NCI-H1092 (cell line): ENCODE measurements at places on chromosomes 2 and 18.

- DNase-seq = peak; percentile 62
Measured at GRCh38 chr18:12092398-12093229, 1.0 kb upstream of the ANKRD62 start.

DNA sequence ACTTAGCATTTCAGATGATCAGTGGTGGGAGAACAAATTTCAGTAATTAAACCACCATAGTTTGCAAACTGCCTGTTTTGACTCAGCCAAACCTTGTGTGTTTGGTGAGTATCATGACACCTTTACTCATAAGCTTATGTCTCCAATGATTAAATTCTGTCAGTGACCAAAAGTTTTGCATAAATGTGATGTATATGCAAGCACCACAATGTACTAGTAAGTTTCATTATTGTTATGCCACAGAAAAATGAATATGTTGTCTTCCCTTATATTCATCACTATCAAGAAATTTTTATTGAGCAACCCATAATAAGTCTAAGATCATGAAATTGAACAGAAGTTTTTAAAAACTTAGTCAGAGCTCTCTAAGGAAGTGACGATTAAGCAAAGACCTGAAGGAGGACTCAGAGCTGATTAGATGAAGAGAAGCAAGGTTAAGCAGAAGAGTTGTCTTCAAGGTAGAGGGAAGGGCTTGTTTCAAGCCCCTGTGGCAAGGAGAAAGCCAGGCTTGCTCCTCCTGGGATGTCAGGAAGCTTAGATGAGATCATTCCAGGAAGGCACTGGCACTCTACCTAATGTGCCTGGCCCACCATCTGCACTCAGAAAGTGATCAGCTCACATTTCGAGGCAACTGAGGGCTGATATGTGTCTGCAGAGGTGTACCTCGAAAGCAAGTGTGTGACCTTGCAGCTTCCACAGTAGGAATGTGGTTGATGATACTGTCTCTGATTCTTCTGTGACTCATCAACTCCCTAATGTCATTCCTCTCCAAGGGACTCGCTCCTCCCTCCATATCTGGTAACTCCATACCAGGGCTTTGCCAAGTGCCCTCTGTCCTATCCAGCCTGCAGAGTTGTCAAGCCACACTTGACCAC, 54.7 kb downstream of the KCTD18 start:
- no peak for DNase-seq

DNA sequence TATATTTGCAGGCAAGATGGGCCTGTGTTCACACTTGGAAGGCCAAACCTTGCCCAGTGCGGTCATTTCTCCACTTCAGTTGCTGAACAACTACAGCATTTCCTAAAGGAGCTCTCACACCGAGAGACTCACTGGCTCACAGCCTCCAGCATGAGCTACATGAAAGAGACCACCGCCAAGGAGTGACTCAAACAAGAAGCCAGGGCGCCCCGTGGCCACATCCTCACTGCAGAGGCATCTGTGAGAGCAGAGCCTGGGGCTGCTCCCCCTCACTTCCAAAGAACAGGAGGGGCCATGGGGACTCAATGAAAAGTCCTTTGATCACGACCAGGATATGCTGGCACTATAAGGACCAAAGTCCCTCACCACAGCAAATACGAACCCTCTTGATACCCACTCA, 50.0 kb downstream of the TMEM163 start:
- DNase-seq = no peak

- no peak for DNase-seq
Measured at GRCh38 chr2:58378152-58378551, 137.0 kb upstream of the FANCL start.

DNA sequence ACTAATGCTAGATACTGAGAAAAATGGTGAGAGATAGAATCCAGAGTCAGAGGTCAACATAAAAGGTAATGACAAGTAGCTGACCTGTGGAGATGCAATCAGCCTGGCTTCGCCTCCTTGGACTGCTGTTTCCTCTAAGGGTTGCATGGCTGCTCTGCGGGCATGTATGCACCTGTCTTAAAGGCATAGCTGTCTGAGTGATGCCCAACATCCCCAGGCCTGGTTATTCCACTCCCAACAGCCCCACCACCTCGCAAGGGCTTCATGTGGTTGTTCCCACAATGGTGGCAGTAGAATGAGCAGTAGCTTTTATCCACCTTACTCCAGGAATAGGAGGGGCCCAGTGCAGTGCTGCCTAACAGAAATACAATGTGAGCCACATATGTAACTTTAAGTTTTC, 69.7 kb upstream of the ALK start:
- no peak for DNase-seq

GRCh38 chr2:74772046-74772445, 61.9 kb upstream of the HK2 start:
- DNase-seq = no peak

- DNase-seq = no peak
Measured at GRCh38 chr18:21433436-21433835, 167.1 kb downstream of the ESCO1 start.

- no peak for DNase-seq
Measured at GRCh38 chr2:12416600-12416999, 300.1 kb upstream of the TRIB2 start.

DNA sequence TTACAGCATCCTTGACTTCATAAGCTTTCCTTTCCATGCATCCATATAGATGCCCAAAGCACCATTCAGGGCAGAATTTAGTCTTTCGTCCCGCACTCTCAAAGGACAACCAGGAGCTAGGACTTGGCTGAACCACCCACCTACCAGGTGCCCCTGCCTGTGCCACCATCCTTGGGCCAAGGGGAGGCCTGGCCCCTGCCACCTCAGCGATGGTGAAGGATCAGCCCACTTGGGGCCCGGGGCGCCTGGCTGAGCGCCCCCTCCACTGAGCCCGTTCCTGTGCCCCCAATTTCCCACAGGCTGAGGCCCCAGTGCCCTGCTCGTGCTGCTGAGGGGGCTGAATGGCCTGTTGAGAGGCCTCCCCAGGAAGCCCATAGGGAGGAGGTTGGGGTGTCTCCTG, 33.3 kb upstream of the ALPP start:
- no peak for DNase-seq

DNA sequence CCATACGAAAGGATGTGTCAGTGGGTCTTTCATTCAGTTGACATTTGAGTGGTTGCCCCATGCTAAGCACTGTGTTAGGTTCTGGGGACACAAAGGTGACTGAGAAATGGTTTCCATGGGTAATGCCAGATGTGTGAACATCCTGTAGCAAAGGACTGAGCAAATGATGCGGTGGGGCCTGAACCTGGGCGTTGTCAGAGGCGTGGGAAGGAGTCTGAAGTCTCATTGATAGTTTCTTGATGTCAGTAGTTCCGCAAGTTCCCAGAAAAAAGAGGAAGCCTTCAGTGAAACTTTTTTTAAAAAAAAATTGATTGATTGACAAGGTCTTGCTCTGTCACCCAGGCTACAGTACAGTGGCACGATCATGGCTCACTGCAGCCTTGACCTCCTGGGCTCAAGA, 56.9 kb downstream of the LIMS1 start:
- no peak for DNase-seq

DNA sequence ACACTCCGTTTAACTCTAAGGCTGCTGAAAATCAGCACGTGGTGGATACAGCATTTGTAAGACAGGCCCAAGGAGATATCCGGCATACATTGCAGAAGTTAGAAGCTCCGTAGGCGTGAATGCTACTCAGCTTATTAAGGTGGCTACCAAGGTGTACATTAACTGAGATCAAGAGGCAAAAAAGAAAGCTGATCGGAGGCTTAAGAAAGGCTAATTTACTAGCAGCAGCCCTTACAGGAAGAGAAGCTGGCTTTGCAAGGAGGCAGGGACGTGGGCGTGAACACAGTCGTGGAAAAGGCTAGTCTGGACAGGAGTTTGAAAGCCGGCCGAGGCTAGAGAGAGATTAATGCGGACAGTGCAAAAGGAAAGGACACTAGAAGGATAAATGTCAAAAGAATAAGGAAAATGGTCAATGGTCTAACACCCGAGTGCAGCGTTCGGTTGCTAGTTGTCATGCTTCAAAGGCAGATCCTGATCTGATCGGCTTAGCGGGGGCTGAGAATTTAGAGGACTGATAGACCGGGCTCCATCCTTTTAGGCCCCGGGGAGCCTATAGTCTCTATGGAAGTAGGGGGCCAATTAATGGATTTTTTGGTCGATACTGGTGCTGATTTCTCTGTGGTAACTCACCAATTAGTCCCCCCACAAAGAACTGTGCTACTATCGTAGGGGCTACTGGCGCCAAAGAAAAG, 45.6 kb upstream of the SELENOI start:
- no peak for DNase-seq

DNA sequence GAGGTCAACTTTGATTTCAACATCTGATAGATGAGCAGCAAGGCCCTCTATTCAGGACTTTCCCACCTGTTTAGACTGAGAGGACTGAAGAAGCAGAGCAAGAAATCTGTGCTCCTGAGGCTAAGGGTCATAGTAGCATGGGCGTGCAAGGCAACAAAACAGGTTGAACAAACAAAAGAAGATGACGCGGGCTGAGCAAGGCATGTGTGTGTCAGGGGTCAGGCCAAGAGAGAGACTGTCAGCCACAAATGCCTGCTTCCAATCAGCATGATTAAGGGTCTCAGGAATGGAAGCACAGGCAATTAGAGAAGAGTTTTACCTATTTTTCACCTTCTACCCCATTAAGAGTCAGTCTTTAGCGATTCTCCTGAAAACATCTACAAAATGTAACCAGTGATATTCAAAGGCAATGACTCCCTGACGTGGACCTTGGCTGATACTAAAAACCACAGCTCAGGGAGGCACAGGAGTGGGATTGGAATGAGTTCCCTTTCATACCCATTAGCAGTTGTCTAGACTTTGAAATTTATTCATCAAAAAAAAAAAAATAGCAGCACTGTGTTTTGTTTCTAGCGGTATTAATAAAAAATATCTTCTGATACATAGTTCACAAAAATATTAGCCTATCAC, 81.9 kb downstream of the DYNAP start:
- DNase-seq = no peak

- DNase-seq = no peak
Measured at GRCh38 chr2:85134255-85134895, 1.2 kb downstream of the TCF7L1 start.

DNA sequence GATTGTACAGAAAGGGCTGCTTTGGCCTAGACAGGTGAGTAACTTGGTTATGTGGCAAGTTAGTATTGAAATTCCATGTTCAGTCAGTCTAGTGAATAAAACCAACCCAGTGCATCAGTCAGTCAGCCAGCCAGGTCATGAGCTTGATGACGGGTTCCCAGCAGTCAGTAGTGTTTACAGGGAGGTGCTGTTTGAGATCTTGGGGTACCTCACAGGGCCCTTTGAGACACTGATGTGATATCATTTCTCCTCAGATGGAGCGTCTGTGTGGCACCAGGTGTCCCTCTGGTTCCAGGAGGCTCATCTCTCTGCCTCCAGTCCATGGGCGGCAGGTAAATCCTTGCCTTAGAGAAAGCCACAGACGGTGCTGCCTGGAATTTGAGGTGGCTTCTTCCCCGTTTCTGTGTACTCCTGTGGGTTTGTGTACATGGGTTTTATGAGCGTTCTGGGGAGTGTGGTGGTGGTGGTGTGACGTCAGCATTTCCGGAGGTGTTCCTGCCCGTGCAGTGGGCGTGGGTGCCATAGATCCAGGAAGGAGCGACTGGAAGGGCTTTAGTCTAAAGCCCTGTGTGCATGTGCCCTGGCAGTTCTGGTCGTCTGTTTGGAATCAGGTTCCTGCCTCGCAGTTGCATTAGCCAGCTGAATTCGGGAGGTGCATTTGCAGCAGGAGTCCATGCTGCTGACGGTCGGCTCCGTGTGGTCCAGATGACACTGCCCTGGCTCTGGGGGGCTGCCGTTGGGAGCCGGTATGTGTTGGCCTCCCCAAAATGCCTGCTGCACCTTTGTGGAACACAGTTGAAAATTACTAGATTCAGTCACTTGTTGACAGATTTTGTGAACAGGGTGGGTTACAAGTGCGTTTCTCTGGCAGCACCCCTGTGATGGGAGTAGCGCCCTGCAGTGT, 2.1 kb downstream of the CTDP1 start:
- DNase-seq = no peak

- no peak for DNase-seq
Measured at GRCh38 chr18:59593291-59593717, 103.9 kb downstream of the CCBE1 start.

DNA sequence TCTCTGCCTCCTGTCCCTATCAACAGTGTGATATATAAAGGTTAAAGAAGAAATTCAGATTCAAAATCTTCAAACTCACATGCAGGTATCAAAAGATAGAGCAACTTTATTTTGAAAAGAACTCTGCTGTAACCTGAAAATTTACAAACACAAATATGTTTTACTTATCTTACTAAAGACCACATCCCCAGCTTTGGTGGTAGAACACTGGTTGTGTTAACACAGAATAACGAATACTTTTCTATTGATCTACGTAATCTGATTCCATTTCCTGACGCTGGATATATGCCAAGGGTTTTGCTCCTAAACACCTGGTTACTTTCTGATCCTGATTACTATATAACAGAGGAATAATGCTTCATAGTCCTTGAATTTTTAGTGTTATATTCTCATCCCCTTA, 23.1 kb upstream of the SLC39A10 start:
- DNase-seq = no peak

DNA sequence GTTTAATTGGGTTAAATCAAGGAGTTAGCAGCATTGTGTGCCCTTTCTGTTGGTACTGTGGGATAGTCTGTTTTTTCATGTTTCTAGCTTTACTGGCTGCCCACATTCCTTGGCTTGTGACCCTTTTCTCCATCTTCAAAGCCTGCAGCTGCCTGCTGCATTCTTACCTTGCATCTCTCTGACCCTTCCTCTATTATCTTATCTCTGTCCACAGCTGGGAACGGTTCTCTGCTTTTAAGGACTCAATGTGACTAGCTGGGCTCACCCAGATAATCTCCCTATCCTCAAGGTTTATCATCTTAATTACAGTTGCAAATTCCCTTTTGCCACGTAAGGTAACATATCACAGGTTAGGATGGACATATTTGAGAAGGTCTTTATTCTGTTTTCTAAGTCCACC, 199.7 kb downstream of the KCNS3 start:
- DNase-seq = no peak

- no peak for DNase-seq
Measured at GRCh38 chr2:58035352-58035751, 11.3 kb upstream of the VRK2 start.

DNA sequence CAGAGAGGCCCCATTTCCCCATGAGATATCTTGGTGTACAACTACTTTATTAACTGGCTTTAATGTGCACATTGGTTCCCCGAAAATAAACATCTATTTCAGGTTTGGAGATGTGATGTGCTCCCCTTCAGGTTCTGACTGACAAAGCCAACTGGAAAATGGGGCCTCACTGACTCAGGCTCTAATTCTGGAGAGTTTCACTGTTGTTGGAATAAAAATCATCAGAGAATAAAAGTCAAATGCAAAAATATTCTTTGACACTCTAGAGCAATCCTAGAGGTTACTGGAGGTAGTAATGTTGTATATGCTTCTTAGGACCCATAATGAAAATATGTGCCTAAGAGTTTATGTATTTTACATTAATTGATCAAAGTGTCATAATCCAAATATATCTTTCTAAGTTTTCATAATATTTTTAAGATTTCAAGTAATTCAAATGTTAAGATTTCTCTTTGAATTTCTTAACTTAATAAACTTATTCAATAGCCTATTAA, 189.9 kb upstream of the COL3A1 start:
- no peak for DNase-seq

DNA sequence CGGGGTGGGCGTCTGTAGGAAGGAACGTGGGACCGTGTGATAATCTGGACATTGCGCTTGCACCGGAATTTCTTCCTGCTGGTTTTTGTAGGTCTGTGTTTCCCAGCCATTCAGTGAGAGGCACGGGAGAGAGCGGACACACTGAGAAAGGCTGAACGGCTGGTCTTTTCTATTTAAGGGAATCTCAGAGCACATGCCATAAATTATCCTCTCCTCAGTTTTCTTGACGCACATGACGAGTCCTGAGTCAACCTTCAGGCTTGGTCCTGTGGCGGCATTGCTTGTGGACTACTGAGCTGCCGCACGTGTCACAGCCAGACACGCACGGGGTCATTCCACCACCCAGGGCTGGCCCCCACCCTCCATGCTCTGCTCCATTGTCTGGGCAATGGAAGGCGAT, 519.3 kb upstream of the ID2 start:
- no peak for DNase-seq
